ENCODE measurements at places on chromosomes 16 and 17.

GRCh38 chr16:83954577-83955016 lies 1.6 kb downstream of the OSGIN1 start:
- DNase-seq: no peak

GRCh38 chr16:86052115-86052670 lies 153.2 kb downstream of the IRF8 start:
- DNase-seq: no peak

DNA sequence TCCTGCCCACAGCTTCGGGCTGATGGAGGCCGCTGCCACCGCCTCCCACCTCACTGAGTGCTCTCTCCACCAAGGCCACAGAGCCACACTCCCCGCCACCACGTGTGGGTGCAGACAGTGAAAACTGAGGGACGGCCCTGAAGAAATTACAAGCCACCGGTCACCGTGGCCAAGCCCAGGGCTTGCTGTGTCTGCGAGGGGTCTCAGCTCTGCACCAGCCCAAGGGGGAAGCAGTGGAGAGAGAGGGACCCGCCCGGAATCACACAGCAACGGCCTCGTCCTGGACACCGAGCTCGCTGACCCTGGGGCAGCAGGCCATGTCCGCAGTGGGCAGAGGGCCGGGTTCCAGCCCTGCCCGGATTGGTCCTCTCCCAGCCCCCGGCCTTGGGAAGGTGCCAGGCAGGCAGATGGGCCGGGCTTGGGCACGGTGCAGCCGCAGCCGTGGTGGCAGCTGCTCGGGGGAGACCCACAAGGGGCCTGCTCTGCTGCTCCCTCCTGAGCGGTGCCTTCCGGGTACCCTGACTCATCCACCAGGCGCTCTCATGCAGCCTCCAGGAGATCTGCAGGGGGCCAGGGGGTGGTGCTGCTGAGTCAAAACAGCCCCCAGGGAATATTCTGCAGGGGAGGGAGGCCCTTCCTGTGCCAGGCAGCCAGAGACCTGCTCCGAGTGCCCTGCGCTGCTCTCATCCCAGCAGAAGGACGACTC lies 52.0 kb downstream of the CBFA2T3 start:
- no peak for DNase-seq

GRCh38 chr16:54173490-54173889 lies 113.1 kb downstream of the IRX3 start:
- DNase-seq: no peak
